ENCODE measurements at places on chromosomes 4 and X.
A peak's percentile ranks its signal among the peaks of the same experiment; 100 is the strongest.

DNA sequence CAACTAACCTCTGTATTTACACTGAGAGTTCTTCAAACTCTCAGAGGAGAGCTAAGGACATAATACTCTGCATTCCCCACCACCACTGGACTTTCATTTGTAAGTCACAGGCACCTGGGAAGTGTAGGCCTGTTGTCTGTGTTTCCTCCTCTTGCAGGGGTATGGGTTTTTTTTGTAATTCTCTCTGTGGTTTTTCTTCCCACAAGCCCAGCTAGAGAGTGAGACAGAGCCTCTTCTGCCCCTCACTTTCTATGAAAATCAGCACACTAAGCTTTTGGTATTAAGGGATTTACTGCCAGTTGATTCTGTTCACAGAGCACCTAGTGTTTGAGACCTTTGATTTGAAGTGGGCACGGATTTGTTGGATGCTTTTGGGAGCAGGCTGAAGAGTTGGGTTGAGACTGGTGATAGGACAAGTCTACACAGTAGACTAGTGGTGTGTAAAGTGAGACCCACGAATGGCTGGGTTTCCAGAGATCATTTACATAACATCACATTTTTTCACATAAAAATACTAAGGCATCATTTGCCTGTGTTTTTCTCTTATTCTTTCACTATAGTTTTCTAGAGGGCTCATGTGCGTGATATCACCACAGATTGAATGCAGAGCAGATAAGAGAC, 28.9 kb upstream of the WDR17 start:
- no peak for DNase-seq

DNA sequence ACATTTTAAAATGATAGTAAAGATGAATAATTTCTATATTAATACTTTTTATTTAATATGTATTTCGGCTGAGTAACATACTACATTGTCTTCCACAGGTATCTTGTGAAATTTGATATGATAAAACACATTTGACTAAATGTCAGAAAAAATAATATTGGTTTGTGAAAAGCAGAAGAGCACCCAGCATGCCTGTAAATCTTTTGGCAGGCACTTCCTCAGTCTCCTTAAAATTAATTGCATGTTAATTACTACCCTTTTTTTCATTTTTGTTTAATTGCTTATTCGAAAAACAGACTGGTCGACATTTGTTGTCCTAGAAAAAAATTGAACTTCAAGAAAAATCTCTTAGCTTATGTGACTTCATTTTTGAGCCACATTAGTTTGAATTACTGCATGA, 40.6 kb downstream of the CLCN3 start:
- no peak for DNase-seq

DNA sequence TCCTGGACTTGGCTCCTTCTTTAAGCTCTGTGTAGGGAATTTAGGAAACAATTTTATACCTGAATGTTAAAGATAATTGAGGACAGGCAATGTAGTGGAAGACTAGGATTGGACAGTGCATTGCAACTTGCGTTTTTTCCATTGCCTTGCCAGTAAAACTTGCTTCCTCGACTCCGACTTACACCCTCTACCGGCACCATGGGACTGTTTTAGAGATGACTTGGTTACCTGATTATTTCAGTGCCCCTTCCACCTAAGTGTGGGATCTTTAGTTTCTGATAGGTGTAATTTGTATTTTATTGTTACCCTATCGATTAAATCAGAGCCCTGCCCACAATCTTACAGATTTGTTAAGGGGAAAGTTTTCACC, 1.2 kb downstream of the PRPS1 start:
- peak; percentile 46 for DNase-seq

GRCh38 chrX:140712413-140713173, 3.0 kb downstream of the LINC00632 start:
- DNase-seq: peak; percentile 91

GRCh38 chrX:21798677-21799219, 40.7 kb upstream of the MBTPS2 start:
- no peak for DNase-seq

- no peak for DNase-seq
These were observed 46.3 kb downstream of the TEX13B start for GRCh38 chrX:107935664-107936433.

DNA sequence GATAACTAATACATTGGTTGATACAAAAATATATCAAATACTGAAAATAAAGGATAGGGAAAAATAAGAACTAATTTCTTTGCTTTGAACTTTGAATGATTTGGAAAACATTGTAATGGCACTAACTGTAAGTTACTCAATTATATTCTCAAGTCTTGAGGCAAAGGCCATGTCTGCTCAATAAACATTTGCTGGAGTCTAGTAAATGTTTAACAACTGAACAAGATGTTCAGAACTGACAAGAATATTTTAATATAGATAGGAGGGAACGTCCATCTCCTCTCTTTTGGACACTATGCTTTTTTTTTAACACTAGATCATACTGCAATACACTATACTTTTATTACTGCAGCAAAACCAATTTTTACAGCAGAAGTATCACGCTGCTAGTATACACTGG, 76.2 kb downstream of the PRSS12 start:
- DNase-seq: no peak

DNA sequence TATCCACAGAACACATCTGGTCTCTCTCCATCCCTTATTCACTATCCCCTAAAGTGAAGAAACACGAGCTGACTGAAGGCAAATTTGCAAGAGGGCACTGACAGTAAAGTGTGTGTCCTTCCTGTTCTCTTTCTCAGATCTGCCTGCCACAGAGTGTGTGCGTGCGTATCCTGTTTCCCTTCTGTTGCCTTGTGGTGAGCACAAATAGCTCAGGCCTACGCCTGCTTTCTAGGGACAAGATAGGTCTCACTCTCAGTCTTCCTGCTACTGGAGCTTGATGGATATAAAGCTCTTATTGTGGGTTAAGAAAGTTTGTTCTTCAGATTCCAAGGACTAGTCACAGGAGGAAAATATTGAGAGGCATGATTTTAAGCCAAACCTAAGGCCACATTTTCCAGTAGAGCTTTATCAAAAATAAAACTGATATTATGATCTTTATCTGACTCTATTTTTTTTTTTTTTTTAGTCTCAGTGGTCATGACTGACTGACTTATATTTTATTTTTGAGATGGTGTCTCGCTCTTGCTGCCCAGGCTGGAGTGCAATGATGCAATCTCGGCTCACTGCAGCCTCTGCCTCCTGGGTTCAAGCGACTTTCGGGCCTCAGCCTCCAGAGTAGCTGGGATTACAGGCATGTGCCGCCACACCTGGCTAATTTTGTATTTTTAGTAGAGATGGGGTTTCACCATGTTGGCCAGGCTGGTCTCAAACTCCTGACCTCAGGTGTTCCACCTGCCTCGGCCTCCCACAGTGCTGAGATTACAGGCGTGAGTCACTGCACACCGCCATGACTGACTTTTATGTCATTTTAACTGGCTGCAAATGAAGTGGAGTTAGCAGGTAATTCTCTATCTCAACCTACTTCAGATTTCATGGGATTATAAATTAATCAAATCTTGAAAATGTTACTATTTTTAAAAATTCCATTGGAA, 140.3 kb upstream of the SH3RF1 start:
- no peak for DNase-seq

GRCh38 chr4:161197912-161198311, 965.9 kb downstream of the FSTL5 start:
- DNase-seq: peak; percentile 18

GRCh38 chrX:155417769-155418168, 35.9 kb downstream of the F8A2 start:
- DNase-seq: no peak

DNA sequence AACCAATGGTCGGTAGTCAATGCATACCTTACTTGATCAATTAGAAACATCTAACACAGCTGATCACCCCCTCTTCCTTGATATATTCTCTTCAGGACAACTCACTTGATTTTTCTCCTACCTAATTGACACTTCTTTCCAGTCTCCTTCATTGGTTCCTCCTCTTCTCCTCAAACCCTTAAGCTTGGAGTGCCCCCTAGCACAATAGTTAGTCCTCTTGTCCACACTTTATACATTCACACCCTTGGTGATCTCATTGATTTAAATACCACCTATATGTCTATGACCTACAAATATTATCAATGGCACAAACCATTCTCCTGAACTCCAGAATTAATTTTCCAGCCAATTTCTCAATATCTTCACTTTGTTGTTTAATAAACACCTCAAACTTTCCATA, 724.0 kb downstream of the ADGRL3 start:
- DNase-seq: no peak

DNA sequence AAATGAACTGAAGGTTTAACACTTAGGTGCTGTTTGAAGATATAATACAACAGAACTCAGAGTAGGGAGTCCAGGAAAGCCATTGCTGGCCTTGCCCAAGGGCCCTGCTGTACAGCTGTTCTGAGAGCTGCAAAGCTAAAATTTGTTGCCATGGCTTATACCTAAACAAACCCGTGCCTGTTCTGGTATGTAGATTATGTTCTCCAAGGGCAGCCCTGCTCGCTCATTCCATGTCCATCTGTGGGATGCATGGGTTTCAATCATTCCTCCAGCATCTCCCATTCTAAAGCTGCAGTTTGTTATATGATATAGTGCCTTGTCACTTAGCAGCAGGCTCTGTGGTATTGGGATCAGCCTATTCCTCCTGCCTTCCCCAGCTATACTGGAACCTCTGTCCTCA, 80.8 kb upstream of the BMPR1B start:
- DNase-seq: no peak

DNA sequence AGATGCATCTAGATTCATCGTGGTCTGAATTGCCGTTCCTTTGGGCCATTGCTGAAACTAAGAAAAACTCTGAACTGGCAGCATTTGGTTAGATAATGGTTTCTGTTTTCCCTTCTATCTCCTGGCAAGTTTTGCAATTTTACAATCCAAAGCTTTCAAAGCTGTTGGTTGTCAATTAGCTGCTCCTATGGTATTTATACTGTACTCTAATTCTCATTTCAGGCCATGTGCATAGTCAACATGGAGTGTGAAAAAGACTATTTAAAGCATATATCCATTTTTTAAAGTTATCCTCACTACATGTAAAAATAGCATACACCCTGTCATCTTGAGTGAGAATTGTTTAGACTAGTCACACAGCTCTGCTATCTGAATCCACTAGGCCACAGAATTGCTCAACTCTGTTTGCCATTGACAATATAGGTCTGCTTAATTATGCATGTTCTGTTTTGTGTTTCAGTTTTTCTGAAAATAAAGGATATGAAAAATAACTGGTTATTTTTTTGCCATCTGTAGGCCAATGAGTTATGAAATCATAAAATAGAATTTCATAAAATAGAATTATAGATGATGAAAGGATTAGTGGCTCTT, 27.7 kb upstream of the TEC start:
- DNase-seq: no peak

DNA sequence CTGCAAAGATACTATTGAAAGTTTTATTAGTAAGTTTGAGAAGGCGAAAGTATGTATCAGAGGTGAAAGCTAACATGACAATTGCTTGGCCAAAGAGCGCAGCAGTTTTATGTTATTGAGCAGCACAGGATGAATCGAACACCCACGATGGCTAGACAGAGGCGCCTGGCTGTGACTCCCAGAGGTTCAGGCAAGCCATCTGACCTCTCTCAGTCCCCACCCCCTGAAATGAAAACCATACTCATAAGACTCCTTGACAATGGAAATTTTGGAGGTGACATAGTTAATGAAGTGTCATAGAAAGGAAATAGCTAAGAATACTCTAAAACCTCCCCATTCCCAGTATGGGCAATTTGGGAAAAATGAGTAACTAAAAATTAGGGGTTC, 70.6 kb downstream of the MGST2 start:
- no peak for DNase-seq

GRCh38 chr4:110629780-110630687, 7.2 kb upstream of the PITX2 start:
- no peak for DNase-seq

DNA sequence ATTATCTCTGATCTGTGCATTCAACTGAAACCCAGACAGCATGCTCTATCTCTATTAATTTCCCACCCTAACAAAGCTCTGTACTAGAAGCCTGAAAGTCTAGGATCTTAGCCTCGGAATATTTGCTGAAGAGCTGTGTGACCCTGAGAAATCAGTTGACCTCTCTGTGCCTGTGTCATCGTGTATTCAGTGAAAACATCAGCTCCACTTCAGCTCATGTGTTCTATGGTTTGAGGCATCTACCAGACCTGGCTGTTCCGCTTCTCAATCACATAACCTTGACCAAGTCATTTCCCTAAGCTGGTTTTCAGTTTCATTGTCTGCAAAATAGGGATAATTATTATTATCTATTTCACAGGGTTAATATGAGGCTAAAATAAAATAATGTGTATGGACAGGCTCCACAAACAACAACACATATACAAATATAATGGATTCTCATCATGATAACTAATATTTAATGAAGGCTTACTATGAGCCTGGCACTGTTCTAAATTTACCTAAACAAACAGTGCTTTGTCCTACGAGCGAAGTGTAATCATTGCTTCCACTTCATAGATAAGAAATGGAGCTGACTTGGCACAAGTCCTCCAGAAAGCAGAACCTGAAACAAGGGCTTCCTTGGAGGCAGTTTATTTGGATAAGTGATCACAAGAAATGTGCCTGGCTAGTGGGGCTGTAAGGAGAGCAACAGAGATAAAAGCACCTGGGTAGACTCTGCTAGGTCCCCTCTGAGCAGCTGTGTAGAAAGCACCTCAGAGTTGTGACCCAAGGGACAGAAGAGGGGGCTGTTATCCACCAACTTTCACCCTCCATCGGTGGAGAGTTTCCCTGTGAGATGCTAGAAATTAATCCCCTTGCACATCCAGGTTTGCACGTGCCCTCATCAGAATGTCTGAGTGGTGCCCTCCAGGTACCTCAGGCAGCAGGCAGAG, 356.9 kb downstream of the RAB28 start:
- DNase-seq: no peak

GRCh38 chrX:21373637-21374162, 518 bp upstream of the CNKSR2 start:
- DNase-seq: no peak

DNA sequence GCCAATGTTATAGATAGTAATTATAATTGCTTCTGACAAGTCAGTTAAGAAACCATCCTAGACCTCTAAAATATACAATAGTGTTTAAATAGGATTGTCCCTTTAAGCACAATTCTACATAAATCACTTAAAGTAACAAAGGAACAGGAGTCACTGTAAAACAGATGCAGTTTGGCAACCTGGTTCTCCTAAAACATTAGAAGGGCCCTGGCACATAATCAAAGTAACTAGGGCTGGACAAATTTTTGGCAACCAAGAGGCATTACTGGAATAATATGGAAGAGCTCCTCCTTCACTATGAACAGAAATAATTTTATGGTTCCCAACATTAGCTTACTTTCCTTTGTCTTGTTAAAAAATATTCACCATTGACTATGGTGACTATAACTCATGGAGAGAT, 75.0 kb upstream of the CCDC160 start:
- no peak for DNase-seq

Data from HAP-1 (cell line).